Astrocyte of the cerebellum (primary cell): ENCODE measurements at places on chromosomes 2 and 18.

DNA sequence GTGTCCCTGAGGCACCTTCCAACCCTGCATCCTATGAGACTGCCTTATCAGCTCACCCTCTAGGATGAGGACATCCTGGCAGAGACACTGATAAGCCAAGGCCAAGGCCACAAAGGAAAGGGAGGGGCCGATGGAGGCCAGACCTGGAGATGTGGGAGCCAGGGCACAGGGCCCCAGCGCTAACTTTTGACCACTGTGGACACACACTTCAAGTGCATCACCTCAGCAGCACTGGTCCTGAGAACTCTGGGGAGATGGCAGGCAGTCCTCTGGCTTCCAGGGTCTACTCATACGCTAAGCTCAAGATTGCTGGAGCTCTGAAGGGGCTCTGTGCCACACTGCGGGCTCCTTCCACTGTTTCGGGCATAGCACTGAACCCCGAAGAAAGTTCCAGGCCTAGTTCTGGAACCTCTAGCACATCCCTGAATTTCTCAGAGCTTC lies 100.2 kb upstream of the ID2 start:
- no peak for DNase-seq

GRCh38 chr2:176137906-176138305 lies 8.4 kb downstream of the HOXD8 start:
- DNase-seq, result no peak

DNA sequence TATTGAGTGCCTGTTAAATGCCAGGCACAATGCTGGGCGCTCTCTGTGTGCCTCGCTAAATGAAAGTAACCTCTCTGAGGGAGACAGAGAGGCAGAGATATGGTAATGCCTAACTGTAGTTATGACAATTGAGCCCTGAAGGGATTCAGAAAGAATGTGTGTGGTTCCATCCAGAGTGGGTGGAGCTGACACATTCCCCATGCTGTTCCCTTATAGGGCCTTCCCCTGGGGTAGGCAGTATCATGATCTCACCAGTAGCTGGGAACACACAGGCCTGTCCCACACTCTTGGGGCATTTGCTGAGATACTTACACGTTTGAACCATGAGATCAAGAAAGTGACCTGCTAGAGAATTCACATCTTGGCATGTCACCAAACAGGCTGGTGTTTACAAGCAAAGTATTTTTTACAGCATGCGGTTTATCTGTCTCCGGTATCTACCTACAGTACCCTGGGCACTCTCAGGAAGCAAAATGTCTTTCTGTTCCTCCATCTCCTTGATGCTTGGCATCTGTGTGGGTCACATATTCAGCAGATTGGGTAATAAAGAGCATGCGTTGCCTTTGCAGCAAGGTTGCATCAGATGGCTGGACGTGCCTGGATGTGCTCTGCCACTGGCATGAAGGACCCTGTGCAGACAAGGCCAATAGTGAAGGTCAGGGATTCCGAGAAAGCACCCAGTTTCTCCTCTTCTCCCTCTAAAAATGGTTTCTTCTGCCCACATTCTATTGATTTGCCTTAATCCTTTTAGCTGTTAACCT lies 9.4 kb downstream of the CTIF start:
- DNase-seq, result no peak

- no peak for DNase-seq
Observed at GRCh38 chr2:28134262-28134812, 243.8 kb downstream of the BABAM2 start.

DNA sequence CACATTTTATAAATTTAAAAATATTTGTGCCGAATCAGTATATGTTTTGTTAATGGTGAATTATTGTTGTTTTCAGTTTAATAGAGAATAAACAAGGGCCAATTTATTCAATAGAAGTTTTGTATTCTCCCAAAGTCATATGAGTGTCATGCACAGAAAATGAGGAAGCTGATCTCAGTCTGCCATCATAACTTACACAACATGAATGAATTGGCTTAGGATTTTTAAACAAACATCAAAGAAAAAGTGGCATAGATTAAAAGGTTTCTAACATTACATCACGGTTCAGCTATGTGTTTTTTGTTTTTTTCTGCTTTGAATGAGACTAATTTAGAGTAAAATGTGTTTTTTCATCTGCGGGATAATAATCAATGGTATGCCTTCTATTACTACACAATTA lies 123.4 kb upstream of the CTNNA2 start:
- no peak for DNase-seq
